Posterior vena cava (tissue), 2 donors: ENCODE measurements at places on chromosomes 12 and 14. TPM values are rescaled to one million over a fixed set of nuclear protein-coding genes. Genes with fewer than 3 reads are reported as not detected.

Gene MYF5
- not detected for total RNA-seq

Gene SIX1
- total RNA-seq, result 4.3 TPM

Gene POTEG
- not detected for total RNA-seq

Gene SEC23A
- total RNA-seq, result 207 TPM

Gene SUSD6
- 35.1 TPM for total RNA-seq

Gene MDP1
- total RNA-seq, result 22.1 TPM

Gene TNFAIP2
- total RNA-seq, result 71.4 TPM

Gene GALNT8
- total RNA-seq, result 1.9 TPM

Gene ADAM20
- total RNA-seq, result 1.1 TPM

Gene TMBIM6
- 313 TPM for total RNA-seq

Gene RNASE11
- not detected for total RNA-seq

Gene VAMP1
- 11.1 TPM for total RNA-seq

Gene LRRC23
- 6.7 TPM for total RNA-seq

Gene MMP14
- 229 TPM for total RNA-seq

Gene RDH12
- 0.23 TPM for total RNA-seq

Gene KRT82
- not detected for total RNA-seq

Gene TAS2R31
- total RNA-seq, result 3.3 TPM
